Stimulated activated CD4-positive, alpha-beta T cell treated with anti-CD3 and anti-CD28 coated beads, Interleukin-2, amount 100 ng/mL, for 24 hours (primary cell): ENCODE measurements at places on chromosomes 7 and 10.
A peak's percentile ranks its signal among the peaks of the same experiment; 100 is the strongest.

GRCh38 chr10:124047427-124048152 is 45.8 kb downstream of the CHST15 start:
- DNase-seq = no peak

GRCh38 chr7:35676211-35676610 is 18.7 kb downstream of the HERPUD2 start:
- DNase-seq = no peak

- no peak for DNase-seq
Observed at GRCh38 chr10:1607466-1607865, 129.9 kb downstream of the ADARB2 start.

DNA sequence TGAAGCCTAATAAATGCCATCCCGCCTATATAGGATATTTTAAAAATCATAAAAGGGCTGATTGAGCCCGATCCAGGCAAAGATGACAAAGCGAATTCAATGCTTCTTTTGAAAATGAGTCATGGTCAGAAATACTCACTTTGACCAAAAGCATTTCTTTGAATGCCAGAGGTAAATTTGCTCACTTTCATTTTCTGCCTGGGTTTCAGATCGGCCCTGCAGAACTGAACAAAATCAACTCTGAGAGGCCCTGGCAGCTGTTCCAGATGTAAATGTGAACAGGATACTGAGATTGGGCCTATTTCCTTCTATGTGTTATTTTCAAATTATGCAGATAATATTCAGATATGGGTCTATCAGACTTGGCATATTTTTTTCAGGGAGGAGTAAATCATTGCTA is 114.8 kb upstream of the ARID5B start:
- DNase-seq = no peak

DNA sequence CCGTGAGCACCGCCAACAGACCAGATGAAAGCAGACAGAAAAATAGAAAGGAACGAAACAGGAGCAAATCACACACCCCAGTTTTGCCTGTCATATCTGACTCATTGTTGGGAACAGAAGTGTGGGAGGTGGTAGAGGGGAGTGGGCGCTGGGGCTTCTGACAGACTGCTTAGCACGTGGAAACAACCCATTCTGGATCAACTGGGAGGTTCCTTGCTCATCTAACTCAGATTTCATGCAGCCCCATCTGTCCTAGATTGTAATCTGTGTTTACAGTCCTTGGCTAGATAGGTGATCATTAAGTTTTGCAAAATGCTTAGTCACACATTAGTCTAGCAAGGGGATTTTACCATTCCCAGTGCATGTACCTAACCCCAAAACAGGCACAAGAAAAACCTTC is 154.1 kb downstream of the NRP1 start:
- peak; percentile 19 for DNase-seq

GRCh38 chr7:46244757-46245156 is 323.7 kb upstream of the IGFBP3 start:
- no peak for DNase-seq

DNA sequence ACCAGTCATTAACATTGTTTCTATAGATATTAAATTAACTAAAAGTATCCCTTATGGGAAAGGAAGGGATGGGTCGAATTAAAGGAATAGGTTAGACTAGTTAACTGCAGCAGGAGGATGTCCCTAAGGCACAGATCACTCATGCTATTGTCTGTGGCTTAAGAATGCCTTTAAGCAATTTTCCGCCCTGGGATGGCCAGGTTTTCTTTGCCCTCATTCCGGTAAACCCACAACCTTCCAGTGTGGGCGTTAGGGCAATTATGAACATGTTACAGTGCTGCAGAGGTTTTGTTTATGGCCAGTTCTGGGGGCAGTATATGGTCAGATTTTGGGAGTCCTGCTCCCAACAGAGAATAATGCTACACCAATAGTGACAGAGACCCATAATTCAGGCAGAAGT is 139.3 kb upstream of the CDK13 start:
- DNase-seq = no peak

DNA sequence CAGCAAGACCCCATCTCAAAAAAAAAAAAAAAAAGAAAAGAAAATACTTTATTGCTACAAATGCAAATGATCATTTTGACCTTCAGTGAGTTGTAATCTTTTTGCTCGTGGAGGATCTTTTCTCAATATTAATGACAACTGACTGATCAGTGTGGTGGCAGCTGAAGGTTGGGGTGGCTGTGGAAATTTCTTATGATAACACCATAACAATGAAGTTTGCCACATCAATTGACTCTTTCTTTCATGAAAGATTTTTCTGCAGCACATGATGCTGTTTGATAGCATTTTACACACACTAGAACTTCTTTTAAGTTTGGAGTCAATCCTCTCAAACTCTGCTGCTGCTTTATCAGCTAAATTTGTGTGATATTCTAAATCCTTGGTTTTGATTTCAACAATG is 12.4 kb upstream of the CCDC7 start:
- DNase-seq = no peak

- DNase-seq = no peak
Observed at GRCh38 chr7:151376218-151376902, 33.5 kb downstream of the WDR86 start.

- DNase-seq = no peak
Observed at GRCh38 chr7:77867537-77867865, 68.9 kb downstream of the PHTF2 start.

DNA sequence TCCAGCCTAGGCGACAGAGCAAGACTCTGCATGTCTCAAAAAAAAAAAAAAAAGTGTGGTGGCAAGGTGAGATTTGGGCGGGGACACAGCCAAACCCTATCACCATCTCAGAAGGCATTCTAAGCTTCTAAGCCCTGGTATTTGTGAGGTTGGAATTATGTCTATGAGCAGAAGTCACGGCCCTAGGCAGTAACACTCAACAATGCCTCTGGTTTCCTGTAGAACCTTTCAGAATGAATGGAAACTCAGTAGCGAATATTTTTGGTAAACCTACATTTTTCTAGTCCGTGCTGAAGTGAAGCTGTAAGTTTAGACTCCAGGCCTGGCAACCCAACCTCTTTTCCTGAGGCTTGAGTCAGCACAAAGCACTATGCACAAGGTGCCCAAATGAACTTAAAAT is 88.3 kb downstream of the FAM107B start:
- no peak for DNase-seq

DNA sequence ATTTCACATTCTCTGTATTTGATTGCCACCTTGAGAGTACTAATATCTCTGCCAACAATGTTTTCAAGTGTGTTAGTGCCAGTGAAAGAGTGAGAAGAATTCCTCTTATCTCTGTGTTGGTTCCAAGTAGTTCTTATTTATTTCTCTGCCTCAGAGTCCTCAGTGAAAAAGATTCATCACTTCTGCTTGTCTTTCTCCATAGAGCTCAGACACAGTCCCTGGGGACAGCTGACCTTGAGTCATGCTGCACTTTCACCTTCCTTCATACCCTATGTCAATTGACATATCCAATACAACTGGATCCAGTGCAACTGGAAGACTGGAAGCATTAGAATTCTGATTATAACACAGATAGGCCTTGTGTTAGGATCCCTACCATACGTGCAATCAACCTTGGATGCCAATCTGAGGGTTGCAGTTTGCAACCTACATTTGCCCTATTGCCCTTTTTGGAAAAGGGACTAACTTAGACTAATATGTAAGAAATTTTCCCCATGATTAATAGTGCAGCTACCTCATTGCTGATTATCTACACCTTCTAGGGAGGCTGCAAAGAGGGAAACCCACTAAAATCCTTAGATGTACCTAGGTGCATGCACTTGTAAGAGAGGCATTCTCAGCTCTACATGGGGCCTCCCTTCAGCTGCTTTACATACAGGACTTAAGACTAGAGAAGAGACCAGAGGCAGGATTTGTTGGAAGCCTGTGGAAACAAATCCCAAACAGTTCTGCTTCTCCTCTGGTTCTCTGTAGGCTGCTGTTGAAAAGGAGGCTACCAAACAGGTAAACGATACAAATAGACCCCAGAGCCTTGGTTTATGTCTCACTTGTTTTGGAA is 8.4 kb downstream of the IFIT2 start:
- no peak for DNase-seq

GRCh38 chr7:27840313-27840712 is 100.4 kb downstream of the TAX1BP1 start:
- DNase-seq = peak; percentile 29

DNA sequence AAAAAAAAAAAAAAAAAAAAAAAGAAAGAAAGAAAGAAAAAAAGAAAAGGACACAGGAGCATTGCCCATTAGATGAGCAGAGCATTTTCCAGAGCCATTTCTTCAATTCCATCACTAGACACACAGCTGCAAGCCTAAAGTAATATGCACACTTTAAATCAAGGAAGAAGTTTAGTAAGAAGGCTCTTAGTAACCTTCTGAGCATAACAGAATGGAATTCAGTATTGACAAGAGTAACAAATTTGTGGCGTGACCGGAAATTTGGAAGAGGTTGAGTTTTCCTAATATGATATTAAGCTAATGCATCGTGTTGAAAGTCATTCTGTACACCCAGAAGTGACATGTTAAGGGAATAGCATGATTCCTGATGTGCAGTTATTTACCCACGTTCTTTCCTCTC is 35.3 kb downstream of the SMURF1 start:
- no peak for DNase-seq

- DNase-seq = peak; percentile 59
Observed at GRCh38 chr7:130875265-130875741, 141.3 kb upstream of the KLF14 start.

DNA sequence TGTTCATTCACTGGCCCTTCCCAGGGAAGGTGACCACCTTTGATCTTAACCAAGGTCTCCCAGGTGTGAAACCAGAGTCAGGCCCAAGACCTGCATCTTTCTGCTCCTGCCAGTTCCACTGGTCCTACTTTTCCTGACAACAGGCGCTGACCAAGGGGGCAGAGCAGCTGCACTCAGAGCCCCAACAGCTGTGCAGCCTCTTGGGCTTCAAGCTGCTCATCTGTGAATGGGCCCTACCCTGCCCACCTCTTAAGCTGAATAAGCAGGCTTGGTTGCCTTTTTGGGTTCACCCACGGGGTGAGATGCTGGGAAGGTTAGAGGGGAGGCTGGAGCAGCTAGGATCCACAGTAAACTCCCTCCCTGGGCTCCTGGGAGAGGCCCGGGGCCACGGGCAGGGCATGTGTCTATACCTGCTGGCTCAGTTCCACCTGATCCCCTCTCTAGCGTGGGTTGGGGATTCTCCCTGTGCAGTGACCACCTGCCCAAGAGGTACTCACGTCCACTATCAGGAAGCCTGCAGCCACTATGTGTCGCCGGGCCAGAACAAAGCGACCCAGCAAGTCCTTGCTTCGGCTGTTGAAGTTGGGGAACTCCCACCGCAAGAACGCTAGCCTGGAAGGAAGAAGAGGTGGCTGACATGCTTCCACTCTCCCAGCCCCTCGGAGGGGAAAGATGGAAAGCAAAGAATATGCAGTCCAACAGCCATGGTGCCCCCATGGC is 10.6 kb downstream of the TBRG4 start:
- DNase-seq = no peak

GRCh38 chr10:66259836-66260235 is 666.0 kb upstream of the LRRTM3 start:
- no peak for DNase-seq

GRCh38 chr10:114894911-114895310 is 43.1 kb upstream of the TRUB1 start:
- DNase-seq = no peak

DNA sequence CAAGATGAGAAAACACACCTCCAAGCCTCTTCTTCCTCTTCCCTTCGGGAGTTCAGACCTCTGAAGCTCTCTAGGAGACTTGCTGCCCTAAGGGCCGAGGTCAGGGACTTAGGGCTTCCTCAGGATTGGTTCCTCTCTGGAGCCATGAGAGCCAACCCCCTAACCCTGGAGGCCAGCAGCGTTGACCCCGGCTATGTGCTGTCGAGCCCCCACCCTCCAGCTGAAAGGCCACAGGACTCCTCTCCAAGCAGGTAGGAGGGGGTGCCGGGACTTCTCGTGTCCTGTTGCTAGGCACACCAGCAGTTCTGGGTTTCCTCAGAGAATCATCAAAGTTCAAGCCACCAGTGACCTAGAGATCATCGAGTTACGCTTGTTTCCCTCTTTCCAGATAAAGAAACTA is 87.4 kb downstream of the ARHGAP22 start:
- no peak for DNase-seq

GRCh38 chr10:29949411-29950011 is 109.9 kb downstream of the JCAD start:
- DNase-seq = no peak

- no peak for DNase-seq
Observed at GRCh38 chr7:48011951-48012350, 17.0 kb downstream of the SUN3 start.

GRCh38 chr10:71780719-71781118 is 7.4 kb upstream of the VSIR start:
- no peak for DNase-seq

DNA sequence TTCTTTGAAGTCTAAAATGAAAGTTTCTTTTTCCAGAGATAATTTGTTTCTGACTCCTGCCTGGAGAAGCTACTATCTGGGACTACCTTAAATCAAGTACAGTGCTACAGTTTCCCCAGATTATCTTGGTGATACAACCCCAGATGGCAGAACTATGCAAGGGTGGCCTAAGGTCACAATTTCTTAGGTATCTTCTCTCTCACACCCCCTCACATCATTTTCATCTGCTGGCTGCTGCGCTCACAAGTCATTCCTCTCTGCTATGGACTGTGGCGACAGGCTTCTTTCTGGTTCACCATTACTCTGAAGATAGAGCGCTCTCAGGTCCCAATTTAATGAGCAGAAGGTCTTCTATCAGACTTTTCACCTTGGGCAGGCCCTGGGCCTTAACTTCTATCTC is 9.1 kb upstream of the PRPS1L1 start:
- DNase-seq = no peak

GRCh38 chr7:97179454-97180104 is 62.1 kb downstream of the SDHAF3 start:
- peak; percentile 52 for DNase-seq

- no peak for DNase-seq
Observed at GRCh38 chr7:127858915-127859189, 172.4 kb downstream of the LRRC4 start.

- DNase-seq = no peak
Observed at GRCh38 chr7:80057488-80057887, 77.1 kb upstream of the GNAI1 start.
